ENCODE measurements at places on chromosomes 7 and 10. TPM values are rescaled to one million over a fixed set of nuclear protein-coding genes. Genes with fewer than 3 reads are reported as not detected.

The TRIM73 gene
- 7.5 TPM for total RNA-seq

The UNCX gene
- not detected for total RNA-seq

The FAM204A gene
- total RNA-seq: 57.4 TPM

The OR2A42 gene
- 0.44 TPM for total RNA-seq

The NOS3 gene
- total RNA-seq: 8.5 TPM

The AASS gene
- total RNA-seq: 65.5 TPM

The LRIT1 gene
- not detected for total RNA-seq

The ASIC3 gene
- 1.1 TPM for total RNA-seq

The UCN3 gene
- total RNA-seq: not detected

The MPP7 gene
- total RNA-seq: 2.3 TPM

The CALHM1 gene
- not detected for total RNA-seq
